ENCODE measurements at places on chromosomes 1 and 21.

DNA sequence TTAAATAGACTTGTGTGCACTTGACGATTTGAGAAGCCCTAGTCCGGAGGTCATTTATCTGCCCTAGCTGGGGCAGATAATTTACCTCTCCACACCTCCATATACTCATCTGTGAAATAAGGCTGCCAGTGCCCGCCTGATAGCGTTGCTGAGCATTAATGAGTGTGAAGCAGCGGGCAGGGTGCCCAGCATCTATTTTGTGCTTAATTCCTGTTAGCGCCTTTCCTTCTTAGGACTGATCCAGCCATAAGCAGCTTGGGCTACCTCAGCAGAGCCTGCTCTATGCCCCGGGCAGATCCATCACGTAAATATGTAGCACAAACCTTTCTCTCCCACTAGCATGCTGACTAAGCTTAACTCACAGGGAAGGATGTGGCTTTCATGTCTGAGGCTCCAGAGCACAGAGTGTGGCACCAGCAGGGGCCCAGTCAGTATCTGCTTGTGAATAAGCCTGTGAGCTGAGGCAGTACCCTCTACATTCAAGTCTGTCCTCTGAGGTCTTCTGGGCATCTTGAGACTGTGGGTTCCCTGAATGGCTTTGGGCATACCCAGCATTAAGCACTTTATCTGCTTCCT is 21.5 kb upstream of the RNF187 start:
- DNase-seq = no peak

- DNase-seq = no peak
Observed at GRCh38 chr21:36554411-36555157, 74.7 kb upstream of the CLDN14 start.

GRCh38 chr21:31286621-31287020 is 57.4 kb downstream of the TIAM1 start:
- no peak for DNase-seq

DNA sequence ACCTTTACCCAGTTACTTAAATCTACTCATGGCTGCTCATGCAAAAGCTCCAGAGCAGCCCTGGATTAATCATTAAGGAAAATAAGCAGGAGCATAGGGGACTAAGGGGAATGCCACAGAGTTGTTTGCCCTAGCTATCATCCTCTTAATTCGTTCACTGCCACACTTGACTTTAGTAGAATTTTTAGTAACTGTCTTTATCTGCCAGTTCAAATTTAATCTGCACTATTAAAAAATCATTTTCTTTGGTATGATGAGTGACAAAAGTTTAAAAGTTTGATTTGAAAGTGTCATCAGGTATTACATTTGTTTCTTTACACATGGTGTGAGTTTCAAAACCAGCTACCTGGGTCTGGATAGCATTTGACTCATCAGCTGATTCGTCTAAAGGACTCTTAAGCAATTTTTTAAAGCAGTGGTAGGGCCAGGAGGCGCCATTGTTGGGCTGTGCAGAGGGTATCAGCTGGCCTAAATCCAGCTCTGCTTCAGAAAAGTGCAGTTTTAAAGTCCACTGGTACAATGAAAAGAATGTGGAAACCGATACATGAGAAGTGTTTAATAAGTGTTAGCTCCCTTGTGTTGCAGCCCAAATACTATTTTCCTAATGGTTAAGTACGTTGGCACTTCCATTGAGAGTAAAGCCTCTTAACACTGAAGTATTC is 69.9 kb upstream of the DR1 start:
- no peak for DNase-seq

DNA sequence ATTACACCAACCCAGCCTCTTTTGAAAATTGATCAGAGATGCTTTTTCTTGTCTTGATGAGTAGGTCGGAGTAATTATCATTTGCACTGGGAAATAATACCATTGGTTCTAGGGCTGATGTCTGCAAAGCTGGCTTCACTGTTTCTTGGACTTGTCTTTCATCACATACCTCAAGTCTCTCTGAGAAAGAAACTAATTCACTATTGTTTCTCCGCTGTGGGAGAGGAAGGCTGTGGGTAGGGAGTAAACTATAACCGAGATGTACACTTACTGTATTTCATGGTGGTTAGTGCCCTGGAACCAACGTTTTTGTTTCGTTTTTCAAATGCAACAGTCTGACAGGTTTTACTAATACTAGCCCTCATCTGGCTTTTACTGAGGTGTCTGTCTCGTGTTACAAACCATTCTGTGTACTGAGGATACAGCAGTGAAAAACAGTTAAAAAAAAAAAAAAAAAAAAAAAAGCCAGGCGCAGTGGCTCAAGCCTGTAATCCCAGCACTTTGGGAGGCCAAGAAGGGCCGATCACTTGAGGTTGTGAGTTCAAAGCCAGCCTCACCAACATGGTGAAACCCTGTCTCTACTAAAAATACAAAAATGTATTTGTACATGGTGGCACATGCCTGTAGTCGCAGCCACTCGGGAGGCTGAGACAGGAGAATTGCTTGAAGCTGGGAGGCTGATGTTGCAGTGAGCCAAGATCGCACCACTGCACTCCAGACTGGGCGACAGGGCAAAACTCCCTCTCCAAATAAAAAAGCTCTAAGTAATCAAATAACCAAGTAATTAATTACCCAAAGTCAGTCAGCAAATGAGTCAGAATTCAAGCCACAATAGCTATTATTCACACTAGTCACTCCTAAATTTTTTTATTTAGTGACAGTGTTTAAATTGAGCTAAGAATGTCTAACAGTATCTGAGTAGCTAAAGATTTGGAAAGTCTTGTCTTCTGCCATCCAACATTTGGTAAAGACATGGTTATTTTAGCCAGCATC is 23.3 kb downstream of the TOMM20 start:
- no peak for DNase-seq

GRCh38 chr1:35452106-35452774 is 105.0 kb downstream of the KIAA0319L start:
- no peak for DNase-seq

- no peak for DNase-seq
Observed at GRCh38 chr1:101957771-101958170, 39.0 kb downstream of the OLFM3 start.

DNA sequence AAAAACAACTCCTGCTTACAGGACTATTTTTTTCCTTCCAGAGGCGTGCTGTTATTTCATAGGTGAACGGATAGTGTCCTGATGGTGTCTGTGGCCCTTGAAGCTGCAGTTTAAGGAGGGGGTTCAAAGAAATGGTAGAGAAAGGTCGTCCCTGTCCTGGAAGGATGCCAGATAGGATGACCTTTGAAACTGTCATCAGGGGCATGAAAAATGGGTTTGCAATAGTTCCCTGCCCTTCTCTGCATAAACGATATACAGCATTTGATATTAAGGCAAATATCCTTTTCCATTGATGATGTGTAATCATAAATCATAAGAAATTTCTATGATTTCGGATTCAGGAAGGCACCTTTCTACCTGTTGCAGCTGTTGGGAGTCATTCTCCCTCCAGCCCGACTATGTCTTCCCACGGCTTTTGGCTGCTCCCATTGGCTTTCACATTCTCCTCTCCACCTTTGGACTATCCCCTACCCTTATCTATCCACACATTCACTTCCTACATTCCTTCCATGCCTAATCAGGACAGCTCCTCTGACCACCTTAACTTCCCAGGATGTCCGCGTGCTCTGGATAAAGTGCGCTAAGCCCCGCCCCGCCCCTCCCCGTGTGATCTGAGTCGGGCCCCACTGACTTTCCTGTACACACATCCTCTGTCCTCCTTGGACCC is 209.8 kb downstream of the DISC1 start:
- DNase-seq = no peak

DNA sequence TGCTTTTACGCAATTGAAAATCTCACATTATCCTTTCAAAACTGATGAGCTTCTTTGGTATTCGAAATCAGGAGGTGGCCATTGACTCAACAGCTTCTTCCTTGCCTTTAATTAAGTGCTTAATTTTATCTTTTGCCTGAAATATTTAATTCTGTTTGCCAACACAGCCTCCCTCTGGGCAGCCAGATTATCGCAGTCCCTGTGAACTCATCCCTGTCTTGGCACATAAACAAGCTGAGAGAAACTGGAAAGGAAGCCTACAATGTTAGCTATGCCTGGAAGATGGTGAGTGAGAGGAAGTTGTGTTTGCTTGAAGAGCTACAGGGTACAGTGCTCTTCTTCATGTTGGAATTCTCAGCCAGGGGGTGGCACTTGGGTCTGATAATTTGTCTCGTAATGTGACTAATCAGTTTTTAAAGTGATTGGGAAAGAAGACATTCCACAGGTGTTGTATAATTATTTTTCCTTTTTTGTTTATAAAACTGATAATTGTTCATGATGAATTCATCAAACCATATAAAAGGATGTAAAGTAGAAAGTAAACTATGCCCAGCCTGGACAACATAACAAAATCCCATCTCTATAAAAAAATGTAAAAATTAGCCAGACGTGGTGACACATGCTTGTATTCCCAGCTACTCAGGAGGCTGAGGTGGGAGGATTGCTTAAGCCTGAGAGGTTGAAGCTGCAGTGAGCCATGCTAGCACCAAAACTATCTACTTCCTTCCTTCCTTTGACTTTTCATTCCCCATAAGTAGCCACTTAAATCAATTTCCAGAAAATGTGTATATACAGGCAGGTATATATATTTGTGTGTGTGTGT is 90.1 kb upstream of the RAVER2 start:
- no peak for DNase-seq

DNA sequence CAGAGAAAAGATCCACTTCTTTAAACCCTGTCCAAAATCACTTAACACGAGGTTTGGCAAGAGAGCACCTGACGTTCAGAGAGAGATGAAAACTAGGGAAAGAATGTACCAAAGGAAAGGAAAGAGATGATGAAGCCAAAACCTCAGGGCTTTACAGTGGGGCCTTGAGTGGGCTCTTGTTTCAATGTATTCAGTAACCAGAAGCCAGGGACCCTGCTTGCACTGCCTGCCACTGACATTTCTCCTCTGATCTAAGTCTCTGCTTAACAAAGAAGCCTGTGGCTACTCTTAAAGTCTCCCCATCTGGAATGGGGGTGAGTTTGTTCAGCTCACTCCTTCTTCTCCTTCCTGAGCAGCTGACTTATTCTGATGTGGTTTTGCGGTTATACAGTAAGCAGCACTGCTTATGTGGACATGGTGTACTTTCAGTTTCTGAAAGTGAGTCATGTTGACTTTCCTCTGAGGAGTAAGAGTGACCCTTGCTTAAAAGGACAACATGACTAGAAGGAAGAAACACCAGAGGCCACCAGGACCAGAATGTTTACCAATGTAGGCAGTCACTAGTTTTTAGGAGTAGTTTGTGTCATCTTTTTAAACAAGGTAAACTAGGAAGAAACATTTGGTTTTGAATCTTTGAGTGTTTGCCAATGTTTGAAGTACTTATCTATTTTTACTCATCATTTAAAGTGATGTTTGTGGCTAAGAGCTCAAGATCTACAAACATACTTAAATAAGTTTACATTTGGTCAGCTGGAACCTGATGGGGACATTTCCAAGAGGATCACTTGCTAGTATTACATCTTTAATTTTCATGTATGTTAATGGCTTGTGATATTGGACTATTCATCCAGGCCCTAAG is 87.4 kb downstream of the FASLG start:
- DNase-seq = no peak

DNA sequence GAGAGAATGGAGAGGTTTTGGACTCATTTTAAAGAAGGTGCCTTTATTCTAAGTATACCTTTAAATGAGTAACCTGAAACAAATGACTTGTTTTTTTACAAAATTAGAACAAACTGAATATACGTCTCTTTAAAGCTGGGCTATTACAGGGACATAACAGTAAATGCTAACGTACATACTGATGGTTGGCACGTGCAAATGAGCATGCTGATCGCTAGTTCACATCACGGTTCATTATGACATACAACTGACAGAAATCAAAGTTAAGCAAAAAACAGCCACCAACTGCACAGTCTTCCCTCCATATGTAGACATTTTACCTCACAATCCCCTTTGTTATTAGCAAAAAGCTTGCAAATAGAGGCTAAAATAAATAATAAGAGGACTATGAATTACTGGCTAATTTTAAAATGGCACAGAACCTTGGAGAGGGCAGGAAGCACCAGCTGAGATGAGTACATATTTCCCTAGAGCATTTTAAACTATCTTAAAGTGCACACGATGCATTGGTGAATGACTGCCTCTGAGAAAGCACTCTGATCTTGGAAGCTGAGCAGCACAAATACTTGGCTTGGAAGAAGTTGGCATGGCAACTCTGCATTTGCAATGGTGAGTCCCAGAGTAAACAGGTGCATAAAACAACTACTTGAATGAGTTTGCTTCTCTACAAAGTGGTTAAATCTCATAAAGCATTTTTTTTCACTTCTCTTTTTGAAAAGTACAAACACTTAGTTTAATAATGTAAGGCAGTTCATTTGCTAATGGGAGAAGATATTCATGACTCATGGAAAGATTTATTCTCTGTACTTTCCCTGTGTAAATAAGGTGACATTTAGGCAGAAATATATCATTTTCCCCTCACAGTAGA is 204.7 kb downstream of the LHX8 start:
- no peak for DNase-seq

GRCh38 chr21:28089599-28090441 is 902.9 kb downstream of the LTN1 start:
- DNase-seq = no peak

GRCh38 chr21:27614231-27614630 is 647.3 kb upstream of the ADAMTS5 start:
- no peak for DNase-seq

DNA sequence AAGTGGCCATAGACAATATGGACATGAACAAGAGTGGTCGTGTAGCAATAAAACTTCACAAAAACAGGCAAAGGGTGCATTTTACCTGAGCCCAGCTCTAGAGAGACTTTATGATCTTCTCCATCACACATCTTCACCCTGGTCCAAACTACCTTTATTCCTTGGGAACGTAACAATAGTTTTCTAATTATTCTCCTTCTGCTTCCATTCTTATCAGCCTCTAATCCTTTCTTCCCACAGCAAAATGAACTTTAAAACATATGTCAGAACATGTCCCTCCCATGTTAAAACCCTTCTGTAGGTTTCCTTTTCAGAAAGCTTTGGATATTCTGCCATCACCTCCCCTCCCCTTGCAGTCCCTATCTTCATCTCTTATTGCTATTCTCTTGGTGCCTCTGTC is 395.2 kb upstream of the PLXNA2 start:
- DNase-seq = no peak

- DNase-seq = no peak
Observed at GRCh38 chr21:37566790-37567615, 200.4 kb downstream of the DYRK1A start.

DNA sequence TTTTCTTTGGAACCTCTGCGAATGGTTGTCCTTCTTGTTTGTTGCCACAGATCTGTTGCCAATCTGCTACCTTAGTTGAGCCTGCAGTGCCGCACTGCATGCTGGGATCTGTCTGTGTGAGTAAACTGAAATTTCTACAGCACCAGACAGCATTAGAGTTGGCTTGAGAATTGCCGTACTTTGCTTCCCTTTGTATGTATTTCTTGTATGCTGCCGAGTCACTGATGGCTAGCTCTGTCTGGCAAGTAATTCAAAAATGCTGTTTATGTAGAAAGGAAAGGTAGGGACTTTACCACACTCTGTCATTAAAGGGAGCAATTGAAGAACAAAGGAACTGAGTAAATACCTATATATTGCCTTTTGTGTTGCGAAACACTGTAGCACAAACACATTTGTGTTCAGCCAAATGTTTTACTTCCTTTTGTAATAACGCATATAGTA is 857.4 kb downstream of the USP25 start:
- no peak for DNase-seq

GRCh38 chr1:217574265-217574949 is 56.5 kb downstream of the GPATCH2 start:
- DNase-seq = no peak
